SIG-M5 (cell line): ENCODE measurements at places on chromosomes 12 and 14.

DNA sequence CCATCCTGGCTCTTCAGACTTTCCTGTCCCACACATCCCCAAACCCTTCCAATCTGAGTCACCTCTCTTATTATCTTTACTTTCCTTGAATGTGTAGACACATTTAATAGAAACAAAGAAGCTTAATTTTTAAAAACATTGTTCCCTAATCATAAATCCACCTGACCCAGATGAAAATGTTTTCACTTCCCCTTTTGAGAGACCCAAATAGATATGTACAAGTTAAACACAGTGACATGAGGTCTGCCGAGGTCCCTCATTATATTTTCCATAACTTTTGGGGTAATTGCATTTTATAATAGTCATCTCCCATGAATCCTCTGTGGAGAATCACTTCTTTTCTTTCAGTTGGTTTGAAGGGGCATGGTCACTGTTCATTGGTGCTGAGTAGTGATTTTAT is 191.1 kb downstream of the GRIN2B start:
- no peak for DNase-seq

DNA sequence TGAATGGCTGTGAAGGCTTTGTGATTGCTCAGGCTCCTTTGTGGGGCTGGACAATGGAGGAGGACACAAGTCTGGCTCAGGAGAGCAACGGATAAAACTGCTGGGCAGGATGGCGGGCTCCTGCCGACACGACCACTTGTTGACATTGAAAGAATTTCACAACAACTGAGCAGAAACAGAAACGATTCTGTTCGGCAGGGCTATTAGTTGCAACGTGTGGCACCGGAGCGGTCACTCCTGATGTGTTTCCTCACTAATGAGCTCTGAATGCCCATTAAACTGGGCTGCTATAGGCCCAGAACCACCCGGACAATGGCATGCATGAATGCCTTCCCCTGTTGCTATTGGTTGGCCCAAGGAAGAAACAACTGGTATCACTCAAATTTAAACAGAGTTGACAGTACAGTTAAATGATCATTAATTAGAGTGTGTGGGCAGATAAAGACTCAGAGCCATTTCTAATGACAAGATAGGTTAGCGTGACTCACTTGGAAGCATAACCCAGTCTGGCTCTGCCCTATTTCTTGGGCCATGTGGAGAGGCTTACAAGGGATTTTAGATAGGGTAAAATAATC is 142.9 kb downstream of the ASCL1 start:
- DNase-seq: no peak

DNA sequence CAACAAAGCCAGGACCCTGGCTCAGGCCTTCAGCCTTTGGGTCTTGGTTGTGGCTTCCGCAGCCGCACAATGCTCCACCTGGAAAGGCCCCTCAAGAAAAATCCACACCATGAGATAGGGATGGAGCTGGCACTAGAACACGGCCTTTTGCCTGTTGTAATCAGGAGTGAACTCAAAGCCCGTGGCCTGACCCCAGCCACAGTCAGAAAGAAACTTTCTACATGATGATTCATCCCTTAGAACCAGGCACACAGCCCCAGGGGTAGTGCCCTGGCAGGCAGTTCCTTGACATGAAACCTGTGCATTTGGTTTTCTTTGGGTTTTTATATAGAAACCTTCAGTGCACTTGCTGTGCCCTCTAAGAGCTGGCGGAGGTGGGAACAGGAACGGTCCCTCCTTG is 5.1 kb downstream of the CLMN start:
- DNase-seq: no peak

GRCh38 chr12:57418255-57418654 is 12.6 kb downstream of the R3HDM2 start:
- no peak for DNase-seq

DNA sequence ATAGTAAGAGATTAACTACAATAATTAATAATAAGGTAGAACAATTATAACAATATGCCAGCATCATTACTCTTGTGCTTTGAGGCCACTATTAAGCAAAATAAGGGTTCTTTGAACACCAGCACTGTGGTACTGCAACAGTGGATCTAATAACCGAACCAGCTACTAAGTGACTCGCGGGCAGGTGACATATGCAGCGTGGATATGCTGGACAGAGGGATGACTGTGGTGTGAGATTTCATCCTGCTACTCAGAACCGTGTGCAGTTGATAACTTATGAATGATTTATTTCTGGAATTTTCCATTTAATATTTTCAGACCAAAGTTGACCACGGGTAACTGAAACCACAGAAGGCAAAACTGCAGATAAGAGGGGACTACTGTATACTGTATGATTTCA is 34.4 kb downstream of the BMAL2 start:
- DNase-seq: no peak

GRCh38 chr12:3236345-3237187 is 159.4 kb downstream of the TSPAN9 start:
- no peak for DNase-seq

- no peak for DNase-seq
Observed at GRCh38 chr14:47044841-47045240, 393.3 kb upstream of the RPL10L start.

- DNase-seq: no peak
Observed at GRCh38 chr12:105580821-105581352, 250.4 kb downstream of the C12orf75 start.

GRCh38 chr14:88791629-88792472 is 902 bp downstream of the EML5 start:
- DNase-seq: no peak

GRCh38 chr12:52070185-52070925 is 577 bp downstream of the ATG101 start:
- DNase-seq: no peak

GRCh38 chr12:10406725-10407124 is 2.8 kb downstream of the KLRC4 start:
- peak; percentile 69 for DNase-seq

DNA sequence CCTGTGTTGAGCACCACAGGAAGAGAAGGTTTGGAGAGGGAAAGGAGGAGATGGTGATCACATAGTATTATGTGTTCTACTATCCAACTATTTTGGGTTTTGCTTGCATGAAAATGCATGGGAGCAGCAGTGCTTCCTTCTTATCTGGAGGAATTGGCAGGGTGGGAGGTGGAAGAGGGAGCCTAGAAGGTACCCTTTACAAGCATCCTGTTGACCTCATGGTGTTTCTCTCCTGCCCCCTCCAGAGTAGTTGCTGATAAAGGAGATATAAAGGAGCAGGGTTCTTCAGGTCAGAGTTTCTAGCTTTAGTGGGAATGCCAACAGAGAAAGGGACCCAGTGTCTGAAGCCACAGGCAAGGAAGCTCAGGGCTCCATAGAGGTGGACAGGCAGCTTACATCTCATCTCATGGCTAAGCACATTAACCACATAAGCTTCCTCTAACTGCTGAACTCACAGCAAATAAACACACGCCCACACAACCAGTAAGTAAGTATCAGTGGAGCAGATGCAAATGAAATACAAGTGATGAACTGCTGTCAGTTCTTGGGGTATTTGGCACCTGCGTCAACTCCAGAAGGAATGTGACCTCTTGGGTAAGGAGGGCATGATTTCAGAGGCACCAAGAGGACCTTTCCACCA is 174.2 kb upstream of the SLC38A2 start:
- DNase-seq: no peak

DNA sequence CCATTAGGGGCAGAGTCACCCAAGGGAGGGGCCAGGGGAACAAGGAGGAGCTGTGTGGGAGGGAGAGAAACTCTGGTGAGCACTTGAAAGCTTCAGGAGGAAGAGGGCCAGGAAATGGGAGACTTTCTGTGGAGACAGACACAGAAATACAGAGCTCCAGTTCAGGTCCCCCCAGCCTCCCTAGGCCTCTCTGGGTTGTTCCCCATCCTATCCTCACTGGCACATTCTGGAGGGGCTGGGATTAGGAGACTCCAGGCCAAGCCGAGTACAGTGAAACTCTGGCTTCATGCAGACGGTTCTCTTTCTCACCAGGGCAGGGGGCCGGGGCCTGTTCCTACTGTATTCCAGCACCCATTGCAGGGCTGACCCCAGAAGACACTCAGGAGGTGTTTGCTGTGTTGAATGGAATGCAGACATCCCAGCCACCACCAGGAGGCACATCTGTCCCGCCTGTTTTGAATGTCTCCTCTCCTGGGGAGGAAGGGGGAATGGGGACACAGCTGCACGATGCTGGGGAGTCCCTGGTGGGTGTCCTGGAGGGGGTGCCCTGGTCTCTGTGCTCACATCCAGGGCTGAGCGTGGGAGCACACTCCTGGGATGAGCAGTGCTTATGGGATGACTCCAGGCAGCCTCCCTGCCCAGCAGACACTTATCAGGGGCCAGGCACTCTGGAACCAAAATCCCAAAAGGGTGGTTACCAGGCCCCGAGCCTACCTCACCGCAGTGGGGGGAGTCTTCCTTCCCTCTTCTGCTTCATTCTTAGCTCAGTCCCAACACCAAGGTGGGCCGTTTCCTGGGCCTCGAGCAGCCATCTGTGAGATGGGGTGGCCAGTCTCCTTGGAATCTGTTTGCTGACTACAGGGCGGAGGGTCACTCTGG is 5.5 kb upstream of the KRT84 start:
- DNase-seq: no peak

- no peak for DNase-seq
Observed at GRCh38 chr14:96422992-96423391, 31.1 kb downstream of the AK7 start.

DNA sequence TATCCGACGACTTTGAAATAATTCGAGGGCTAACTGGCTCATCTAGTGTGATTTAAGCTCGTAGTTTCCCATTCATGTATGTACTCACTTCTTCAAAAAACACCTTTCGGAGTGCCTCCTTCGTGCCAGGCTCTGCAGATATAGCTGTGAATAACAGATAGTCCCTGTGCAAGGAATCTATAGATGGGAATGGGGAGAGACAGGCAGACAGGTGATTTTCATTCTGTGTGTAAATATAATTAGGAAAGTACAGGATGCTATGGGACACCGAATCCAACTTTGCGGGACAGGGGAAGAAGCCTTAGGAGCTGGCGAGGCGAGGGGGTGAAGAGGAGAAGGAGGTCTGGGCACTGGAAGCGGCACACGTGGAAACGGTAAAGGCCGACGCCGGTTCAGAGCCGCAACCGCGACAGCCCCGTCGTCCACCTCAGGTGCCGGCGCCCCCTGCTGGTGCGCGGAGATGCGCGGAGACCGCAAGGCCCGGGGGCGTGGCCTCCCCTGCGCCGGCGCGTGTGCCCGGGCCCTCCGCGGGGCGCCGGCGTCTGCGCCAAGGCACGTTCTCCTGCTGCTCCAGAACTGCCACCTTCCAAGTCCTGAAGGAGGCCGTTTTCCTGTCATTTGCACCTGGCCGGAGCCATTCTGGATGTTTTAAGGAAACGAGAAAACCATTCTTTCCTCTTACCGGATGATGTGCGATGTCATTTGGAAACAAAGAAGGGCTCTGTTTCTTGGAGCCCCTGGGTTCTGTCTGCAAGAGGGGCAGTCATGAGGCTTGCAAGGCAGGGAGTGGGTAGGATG is 18.0 kb upstream of the CACNA1C start:
- no peak for DNase-seq

DNA sequence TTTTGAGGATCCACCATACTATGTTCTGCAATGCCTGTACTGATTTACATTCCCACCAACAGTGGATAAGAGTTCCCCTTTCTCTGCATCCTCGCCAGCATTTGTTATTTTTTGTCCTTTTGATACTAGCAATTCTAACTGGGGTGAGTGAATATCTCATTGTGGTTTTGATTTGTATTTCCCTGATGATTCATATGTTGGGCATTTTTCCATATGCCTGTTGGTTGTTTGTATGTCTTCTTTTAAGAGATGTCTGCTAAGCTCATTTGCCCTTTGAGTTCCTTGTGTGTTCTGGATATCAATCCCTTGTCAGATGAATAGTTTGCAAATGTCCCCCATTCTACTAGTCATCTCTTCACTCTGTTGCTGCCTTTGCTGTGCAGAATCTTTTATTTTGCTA is 49.0 kb upstream of the MSRB3 start:
- DNase-seq: no peak

- no peak for DNase-seq
Observed at GRCh38 chr14:63897721-63898163, 44.9 kb downstream of the SYNE2 start.

DNA sequence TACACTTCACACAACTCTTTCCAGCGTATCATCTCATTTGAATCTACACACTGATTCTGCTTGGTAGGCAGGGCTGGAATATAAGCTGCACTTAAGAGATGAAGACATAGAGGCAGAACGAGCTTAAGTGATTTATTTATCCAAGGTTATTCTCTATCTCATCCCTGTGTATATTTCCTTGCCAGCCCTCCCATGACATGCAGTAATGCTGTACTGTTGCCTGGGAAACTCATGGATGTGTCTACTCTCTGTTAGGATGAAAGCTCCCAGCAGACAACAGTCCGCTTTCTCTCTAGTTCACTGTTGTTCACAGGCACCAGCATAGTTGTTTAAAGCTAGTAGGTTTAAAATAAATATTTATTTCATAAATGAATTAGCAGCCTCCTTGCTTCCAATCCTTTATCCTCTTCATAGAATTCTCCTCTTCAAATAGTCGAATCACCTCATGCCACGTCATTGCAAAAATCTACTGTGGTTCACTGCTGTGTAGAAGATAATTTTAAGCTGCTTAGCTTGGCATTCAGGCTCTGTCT is 25.4 kb downstream of the FGF6 start:
- no peak for DNase-seq

- no peak for DNase-seq
Observed at GRCh38 chr12:93164103-93164880, 213.4 kb upstream of the NUDT4 start.

- no peak for DNase-seq
Observed at GRCh38 chr12:28618171-28618570, 427.9 kb downstream of the CCDC91 start.

- no peak for DNase-seq
Observed at GRCh38 chr12:90501412-90501811, 453.6 kb downstream of the CCER1 start.

DNA sequence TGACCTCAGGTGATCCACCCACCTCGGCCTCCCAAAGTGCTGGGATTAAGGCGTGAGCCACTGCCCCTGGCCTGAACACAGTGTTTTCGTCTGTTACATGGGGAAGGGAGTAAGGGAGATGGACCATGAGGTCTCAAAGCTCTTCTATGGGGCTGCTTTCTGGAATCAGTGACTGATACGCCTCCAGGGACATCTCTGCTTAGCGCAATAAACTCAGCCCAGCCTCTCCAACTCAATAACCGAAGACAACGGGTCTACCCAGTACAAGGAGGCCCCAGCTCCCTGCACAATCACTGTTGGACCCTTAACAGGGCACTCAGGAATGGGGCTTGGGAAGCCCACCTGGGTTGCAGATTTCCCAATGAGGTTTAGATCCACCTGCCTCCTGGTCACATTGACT is 42.6 kb upstream of the CHGA start:
- DNase-seq: no peak

- no peak for DNase-seq
Observed at GRCh38 chr12:124317400-124317799, 22.5 kb downstream of the RFLNA start.

- no peak for DNase-seq
Observed at GRCh38 chr12:75177997-75178396, 31.6 kb downstream of the KCNC2 start.

GRCh38 chr14:97564334-97564733 is 767.2 kb downstream of the VRK1 start:
- no peak for DNase-seq

GRCh38 chr12:12366701-12367481 is 10.0 kb downstream of the BORCS5 start:
- no peak for DNase-seq

- DNase-seq: no peak
Observed at GRCh38 chr14:85517114-85517688, 12.7 kb upstream of the FLRT2 start.
